ENCODE measurements at places on chromosomes 1 and 21.

DNA sequence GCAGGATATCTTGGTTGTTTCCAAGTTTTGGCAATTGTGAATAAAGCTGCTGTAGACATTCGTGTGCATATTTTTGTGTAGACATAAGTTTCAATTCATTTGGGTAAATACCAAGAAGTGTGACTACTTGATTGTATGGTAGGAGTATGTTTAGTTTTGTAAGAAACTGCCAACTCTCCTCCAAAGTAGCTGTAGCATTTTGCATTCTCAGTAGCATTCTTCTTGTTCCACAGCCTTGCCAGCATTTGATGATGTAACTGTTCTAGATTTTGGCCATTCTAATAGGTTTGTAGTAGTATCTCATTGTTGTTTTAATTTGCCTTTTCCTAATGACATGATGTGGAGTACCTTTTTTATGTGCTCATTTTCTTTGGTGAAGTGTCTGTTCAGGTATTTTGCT lies 38.6 kb upstream of the PLA2G4A start:
- no peak overlapping the region for H3K4me3 ChIP-seq
- peaks cover 17% of the 10 kb centered on the region for H3K4me1 ChIP-seq
- DNase-seq: no peak
- no peak overlapping the region for H3K27ac ChIP-seq

DNA sequence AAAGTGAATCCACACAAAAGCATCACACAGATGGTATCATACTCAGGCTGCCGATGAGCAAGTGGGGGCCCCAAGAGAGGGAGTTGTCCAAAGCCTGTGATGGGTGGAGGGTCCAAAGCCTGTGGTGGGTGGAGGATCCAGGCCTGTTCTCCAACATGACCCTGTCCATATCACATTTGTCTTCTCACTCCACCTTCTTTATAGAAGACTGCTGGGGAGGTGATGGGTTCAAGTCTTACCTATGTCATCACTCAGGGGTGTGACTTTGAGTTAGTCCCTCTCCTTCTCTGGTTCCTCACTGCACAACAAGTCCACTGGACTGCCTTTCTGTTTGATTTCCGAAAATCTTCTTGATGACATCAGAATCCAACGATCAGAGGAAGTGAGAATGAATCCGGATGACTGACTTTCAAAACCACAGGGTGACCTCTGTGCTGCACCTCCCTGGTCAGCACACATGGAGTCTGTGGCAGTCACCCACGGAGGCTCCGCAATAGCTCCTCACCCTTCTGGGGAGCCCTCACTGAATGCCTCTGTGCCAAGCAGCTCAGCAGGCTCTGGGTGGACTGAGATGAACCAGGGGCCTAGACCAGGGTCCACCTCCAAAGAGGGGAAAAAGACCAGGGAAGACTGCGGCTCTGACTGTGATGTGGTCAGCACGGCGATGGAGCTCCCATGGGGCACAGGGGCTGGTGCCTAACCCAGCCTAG lies 166.8 kb downstream of the HIVEP3 start:
- H3K36me3 ChIP-seq: no peaks in the 10 kb centered on the region
- H3K27ac ChIP-seq: peak overlapping the region; percentile 76
- DNase-seq: no peak
- no peak overlapping the region for H3K4me3 ChIP-seq

- H3K27me3 ChIP-seq: peaks cover 28% of the 10 kb centered on the region
- peak overlapping the region; percentile 63 for H3K4me3 ChIP-seq
- peaks cover 6% of the 10 kb centered on the region for H3K36me3 ChIP-seq
- H3K27ac ChIP-seq: peak overlapping the region; percentile 66
- H3K4me1 ChIP-seq: peaks cover 87% of the 10 kb centered on the region
Measured at GRCh38 chr1:24996983-24997893, 67.2 kb upstream of the RUNX3 start.

DNA sequence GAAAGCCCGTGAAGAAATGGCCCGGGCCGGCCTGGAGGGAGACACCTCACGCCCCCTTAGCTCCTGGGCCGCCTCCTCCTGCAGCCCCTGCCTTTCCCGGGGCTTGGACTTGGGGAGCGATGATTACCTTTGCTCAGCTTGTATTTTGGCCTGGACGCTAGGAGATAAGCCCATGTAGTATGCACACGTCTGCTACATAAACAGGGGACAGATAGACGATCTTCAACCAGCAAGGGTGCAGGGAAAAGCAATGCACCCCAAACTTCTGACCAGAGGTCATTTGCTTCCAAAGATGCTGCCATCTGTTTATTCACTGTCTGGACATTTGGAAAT lies 936 bp downstream of the TP73 start:
- H3K27ac ChIP-seq: no peak overlapping the region
- H3K4me1 ChIP-seq: peaks cover 21% of the 10 kb centered on the region
- DNase-seq: no peak
- no peak overlapping the region for H3K4me3 ChIP-seq
- H3K27me3 ChIP-seq: peaks cover 24% of the 10 kb centered on the region

DNA sequence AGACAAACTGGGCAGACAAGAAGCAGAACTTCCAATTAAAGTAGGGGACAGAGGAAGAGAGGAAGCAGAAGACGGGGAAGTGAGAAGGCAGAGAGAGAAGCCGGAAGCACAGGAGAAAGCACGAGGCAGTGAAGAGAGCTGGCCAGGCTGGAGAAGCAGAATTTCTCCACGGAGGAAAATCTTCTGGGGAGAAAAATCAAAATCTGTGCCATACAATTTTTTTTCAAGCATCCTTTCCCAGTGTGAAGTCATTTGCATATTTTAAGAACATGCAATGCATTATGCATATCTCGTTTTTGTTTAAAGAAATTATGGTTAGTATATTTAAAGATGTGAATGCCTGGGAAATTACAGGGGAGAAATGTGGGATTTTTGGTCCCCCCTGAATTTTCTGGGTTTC lies 7.3 kb upstream of the CAMK2N1 start:
- no peak for DNase-seq
- H3K36me3 ChIP-seq: no peaks in the 10 kb centered on the region
- no peaks in the 10 kb centered on the region for H3K4me1 ChIP-seq
- H3K27ac ChIP-seq: no peak overlapping the region
- H3K27me3 ChIP-seq: peaks cover 3% of the 10 kb centered on the region

GRCh38 chr1:63073309-63074306 lies 248.8 kb upstream of the FOXD3 start:
- DNase-seq: no peak
- no peaks in the 10 kb centered on the region for H3K36me3 ChIP-seq
- H3K4me3 ChIP-seq: no peak overlapping the region
- H3K27ac ChIP-seq: no peak overlapping the region

- H3K4me3 ChIP-seq: no peak overlapping the region
- H3K27me3 ChIP-seq: no peaks in the 10 kb centered on the region
- DNase-seq: no peak
- peaks cover 64% of the 10 kb centered on the region for H3K36me3 ChIP-seq
- no peak overlapping the region for H3K27ac ChIP-seq
- no peaks in the 10 kb centered on the region for H3K4me1 ChIP-seq
Measured at GRCh38 chr1:63651161-63651701, 58.0 kb downstream of the PGM1 start.

DNA sequence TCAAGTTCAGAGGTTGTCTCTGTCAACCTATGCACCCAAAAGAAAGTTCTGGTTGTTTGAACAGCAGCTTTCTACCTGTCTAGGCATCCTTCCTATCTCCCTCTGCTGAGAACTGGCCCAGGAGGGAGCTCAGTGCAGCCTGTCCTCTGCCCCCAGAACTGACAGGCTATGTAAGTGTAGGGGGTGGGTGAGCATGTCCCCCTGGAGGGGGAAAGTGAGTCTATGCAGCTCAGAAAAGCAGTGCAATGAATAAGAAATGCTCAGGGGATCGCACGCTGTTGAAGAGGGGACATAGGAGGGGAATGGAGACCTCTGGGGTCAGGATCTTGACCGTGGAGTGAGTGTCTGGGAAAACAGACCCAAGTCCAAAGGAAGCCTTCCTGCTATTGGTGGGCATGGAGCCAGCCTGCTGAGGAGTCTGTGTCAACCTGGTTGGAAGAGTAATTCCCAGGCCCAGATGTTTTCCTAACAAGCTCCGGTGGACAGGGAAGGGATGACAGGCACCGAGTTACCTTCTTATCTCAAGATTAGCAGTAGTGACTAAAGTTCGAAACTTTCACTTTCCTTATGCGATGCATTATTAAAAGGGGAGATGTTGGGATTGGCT lies 26.1 kb upstream of the FHAD1 start:
- peaks cover 4% of the 10 kb centered on the region for H3K27me3 ChIP-seq
- peaks cover 26% of the 10 kb centered on the region for H3K4me1 ChIP-seq
- no peak overlapping the region for H3K27ac ChIP-seq
- DNase-seq: no peak

DNA sequence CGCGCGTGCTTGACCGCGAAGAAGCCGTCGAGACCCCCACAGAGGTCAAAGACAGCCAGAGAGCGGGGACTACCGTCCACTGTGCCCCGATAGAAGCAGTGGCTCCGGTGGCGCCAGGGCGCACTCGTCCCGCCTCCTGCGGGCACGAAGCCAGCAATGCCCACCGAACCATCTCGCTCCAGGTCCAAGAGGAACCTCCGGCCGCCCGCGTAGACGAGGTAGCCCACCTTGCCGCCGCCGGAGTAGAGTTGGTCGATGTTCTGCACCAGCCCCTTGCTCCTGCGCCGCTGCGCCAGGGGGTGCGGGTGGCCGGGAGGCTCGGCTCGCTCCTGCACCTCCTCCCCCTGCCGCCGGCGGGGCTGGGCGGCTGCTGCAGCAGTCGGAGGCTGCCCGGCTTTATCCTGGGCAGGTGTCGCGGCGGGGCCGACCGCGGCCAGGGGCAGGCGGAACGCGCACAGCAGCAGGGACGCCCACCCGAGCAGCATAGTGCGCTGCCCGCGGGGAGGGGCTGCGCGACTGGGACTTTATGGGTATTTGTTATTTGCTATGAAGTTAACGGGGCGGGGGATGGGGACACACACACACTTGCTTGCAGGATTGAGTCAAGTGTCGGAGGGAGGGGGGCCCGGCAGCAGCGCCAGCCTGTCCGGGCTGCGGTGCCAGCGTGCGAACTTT lies 844 bp downstream of the ADAMTS5 start:
- no peak for DNase-seq
- H3K4me1 ChIP-seq: no peaks in the 10 kb centered on the region
- H3K27ac ChIP-seq: no peak overlapping the region
- H3K27me3 ChIP-seq: peaks cover 15% of the 10 kb centered on the region
- no peak overlapping the region for H3K4me3 ChIP-seq

DNA sequence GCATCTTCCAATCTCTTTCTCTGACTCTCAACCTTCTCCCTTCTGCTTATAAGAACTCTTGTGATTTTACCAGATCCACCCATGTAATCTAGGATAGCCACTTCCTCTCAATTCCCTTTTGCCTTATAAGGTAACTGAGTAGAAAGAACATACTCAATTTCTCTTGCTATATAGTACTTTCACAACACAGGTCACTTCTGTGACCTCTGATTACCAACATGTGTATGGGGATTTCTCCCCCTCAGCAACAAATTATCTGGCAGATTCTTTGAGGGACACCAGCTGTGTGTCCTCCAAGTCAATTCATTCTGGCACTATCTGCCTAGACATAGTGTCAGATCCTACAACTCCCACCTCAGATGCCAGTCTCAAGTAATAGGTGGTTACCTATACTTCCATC lies 62.5 kb downstream of the IL23R start:
- H3K4me1 ChIP-seq: peaks cover 43% of the 10 kb centered on the region
- peak overlapping the region; percentile 2 for H3K4me3 ChIP-seq

DNA sequence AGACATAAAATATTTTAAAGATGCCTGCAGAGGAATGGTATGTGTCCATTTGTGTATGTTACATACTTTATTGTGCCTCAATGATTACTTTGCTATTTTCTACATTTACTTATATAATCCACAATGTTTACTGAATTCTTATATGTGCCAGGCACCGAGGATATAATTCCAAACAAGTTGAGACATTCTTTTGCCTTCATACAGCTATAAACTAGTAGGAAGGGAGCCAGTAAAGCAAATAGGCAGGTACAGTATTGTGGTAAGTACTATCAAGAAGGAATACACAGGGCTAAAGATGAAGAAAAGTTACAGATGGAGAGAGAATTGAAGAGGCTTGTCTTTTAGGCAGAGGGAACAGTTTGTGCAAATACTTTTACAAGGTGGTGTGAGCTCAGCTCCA lies 131.6 kb downstream of the DISP1 start:
- peaks cover 1% of the 10 kb centered on the region for H3K27me3 ChIP-seq
- H3K27ac ChIP-seq: no peak overlapping the region
- H3K4me1 ChIP-seq: no peaks in the 10 kb centered on the region
- peaks cover 5% of the 10 kb centered on the region for H3K36me3 ChIP-seq
- no peak for DNase-seq

DNA sequence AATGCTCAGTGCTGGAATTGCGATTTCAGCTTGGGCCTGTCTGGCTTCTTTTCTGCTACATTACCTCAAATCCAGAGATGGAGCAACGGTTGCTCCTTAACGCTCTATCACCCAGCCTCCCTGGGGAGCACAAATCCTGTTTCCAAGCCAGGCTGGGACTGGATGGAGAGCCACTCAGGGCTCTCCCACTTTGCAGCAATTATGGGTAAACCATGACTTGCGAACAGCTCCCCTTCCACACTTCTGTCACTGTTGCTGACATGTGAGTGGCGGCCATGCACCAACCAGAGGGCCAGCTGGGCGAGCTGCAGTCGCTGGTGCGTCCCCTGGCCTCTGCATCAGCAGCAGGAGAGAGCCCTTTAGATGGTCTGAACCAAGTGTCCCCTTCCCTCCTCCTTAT lies 65.1 kb upstream of the RAB4A start:
- no peak overlapping the region for H3K4me3 ChIP-seq
- H3K27me3 ChIP-seq: no peaks in the 10 kb centered on the region
- H3K4me1 ChIP-seq: peaks cover 3% of the 10 kb centered on the region
- no peaks in the 10 kb centered on the region for H3K36me3 ChIP-seq
- DNase-seq: no peak

GRCh38 chr1:242023805-242024204 lies 24.9 kb upstream of the MAP1LC3C start:
- DNase-seq: no peak
- H3K36me3 ChIP-seq: no peaks in the 10 kb centered on the region
- no peaks in the 10 kb centered on the region for H3K27me3 ChIP-seq
- H3K4me1 ChIP-seq: no peaks in the 10 kb centered on the region
- H3K27ac ChIP-seq: no peak overlapping the region
- H3K4me3 ChIP-seq: no peak overlapping the region

DNA sequence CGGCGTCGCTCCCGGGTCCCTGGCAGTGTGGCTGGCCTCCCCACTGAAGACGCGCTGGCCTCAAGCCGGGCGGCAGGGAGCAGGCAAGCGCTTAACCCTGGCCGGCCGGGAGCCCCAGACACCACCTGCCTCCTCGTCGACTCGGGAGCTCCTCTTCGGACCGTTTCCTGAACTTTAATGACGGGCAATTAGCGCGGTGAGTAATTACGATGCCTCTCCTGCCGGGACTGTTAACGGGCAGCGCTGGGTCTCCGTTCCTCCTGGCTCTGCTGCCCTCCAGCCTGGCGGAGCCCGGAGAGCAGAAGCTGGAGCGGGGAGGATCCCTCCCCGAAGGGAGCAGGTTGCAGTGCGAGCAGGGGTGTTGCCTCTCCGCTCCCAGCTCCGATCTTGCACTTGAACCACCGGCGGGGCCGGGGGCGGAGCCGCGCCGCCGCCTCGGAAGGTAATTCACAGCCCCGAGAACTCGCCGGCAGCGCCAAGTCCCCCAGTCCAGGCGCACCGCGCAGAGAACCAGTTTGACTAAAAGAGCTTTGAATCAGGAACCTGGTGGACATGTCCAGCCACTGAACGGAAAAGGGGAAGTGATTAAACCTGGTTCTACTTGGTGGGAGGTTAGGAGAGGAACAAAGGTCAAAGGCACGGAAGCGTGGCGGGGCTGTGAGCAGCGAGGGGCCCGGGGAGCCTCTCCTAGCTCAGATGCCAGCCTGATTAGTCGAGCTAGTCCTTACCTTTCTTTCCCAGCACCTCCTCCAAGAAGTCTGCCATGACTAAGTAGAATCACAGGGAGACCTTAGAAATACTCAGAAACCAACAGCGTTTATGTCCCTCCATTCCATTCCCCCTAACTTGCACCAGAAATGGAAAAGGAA lies 18.3 kb upstream of the PLEKHA6 start:
- peaks cover 10% of the 10 kb centered on the region for H3K27me3 ChIP-seq
- H3K27ac ChIP-seq: no peak overlapping the region
- peaks cover 18% of the 10 kb centered on the region for H3K4me1 ChIP-seq
- peak overlapping the region; percentile 86 for H3K4me3 ChIP-seq
- H3K36me3 ChIP-seq: no peaks in the 10 kb centered on the region
- peak; percentile 30 for DNase-seq
